Activated CD8-positive, alpha-beta T cell treated with anti-CD3 and anti-CD28 coated beads for 36 hours (primary cell): ENCODE measurements at places on chromosomes 2 and 18.
A peak's percentile ranks its signal among the peaks of the same experiment; 100 is the strongest.

DNA sequence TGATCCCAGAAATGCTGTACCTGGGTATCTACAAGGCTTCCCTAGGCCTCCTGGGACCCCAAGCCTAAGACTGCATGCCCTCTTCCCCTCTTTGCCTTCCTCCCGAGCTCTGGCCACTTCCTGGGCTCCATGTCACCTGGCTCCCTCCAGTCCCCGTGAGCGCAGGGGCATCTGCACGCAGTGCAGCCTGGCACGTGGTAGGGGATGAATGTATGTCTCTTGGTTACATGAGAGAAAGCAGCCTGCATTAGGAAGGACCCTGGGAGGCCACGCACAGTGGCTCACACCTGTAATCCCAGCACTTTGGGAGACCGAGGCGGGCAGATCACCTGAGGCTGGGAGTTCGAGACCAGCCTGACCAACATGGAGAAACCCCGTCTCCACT is 15.8 kb downstream of the PASK start:
- no peak for DNase-seq

- no peak for DNase-seq
Measured at GRCh38 chr2:131067465-131068125, 25.7 kb downstream of the FAM168B start.

GRCh38 chr2:64220894-64221617 is 76.8 kb upstream of the PELI1 start:
- DNase-seq = no peak

- DNase-seq = no peak
Measured at GRCh38 chr2:27323596-27324285, 844 bp upstream of the MPV17 start.

- peak; percentile 2 for DNase-seq
Measured at GRCh38 chr18:46868169-46868921, 49.0 kb downstream of the PIAS2 start.
